IMR-90 (cell line): ENCODE measurements at places on chromosomes 3 and 15. TPM values are rescaled to one million over a fixed set of nuclear protein-coding genes. Genes with fewer than 3 reads are reported as not detected.

The FGF7 gene
- 34.8 and 69.2 TPM in 2 replicates for total RNA-seq

The DUSP7 gene
- 9.3 and 9.7 TPM in 2 replicates for total RNA-seq

The PTPRG gene
- total RNA-seq = 24.7 and 31.0 TPM in 2 replicates

The ERICH6 gene
- total RNA-seq = under 0.01 TPM in 1 of 2 replicates, not detected in the other

The SPTSSB gene
- not detected in 2 replicates for total RNA-seq

The CCR3 gene
- total RNA-seq = not detected in 2 replicates

The AMT gene
- total RNA-seq = 0.28 and 0.36 TPM in 2 replicates

The MESD gene
- 10.0 and 15.3 TPM in 2 replicates for total RNA-seq

The GOLGA8A gene
- total RNA-seq = 4.7 and 5.3 TPM in 2 replicates

The PCOLCE2 gene
- 0.54 and 0.56 TPM in 2 replicates for total RNA-seq

The CFAP100 gene
- total RNA-seq = not detected in 2 replicates

- no peaks in the 10 kb centered on the region for H3K4me1 ChIP-seq
- H3K27me3 ChIP-seq = no peaks in the 10 kb centered on the region
- DNase-seq = no peak
- H3K4me3 ChIP-seq = no peak overlapping the region
Measured at GRCh38 chr3:105157766-105158085, 209.0 kb upstream of the ALCAM start.

DNA sequence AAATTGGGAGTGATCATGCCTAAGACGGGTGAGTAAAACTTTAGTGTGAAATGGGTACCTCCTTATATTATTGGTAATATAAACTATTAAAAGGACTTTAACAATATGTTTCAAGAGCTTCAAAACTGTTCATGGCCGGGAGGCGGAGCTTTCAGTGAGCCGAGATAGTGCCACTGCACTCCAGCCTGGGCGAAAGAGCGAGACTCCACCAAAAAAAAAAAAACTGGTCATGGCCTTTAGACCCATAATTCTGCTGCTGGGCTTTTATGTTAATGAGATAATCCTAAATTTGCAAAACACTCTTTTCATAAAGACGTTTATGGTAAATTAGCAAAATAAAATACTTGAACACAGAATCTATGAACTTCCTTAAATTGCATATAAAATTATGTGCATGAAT is 22.8 kb downstream of the TRPC1 start:
- H3K27ac ChIP-seq = no peak overlapping the region
- DNase-seq = no peak
- no peak overlapping the region for H3K4me3 ChIP-seq
- no peaks in the 10 kb centered on the region for H3K27me3 ChIP-seq
- no peaks in the 10 kb centered on the region for H3K4me1 ChIP-seq
- H3K36me3 ChIP-seq = peaks cover 3% of the 10 kb centered on the region; the same call in 1 of the 2 replicates

GRCh38 chr15:73440571-73440970 is 2.4 kb upstream of the REC114 start:
- H3K4me3 ChIP-seq = no peak overlapping the region
- H3K27ac ChIP-seq = no peak overlapping the region
- no peaks in the 10 kb centered on the region for H3K4me1 ChIP-seq
- peaks cover 24% of the 10 kb centered on the region for H3K27me3 ChIP-seq
- DNase-seq = no peak
- no peaks in the 10 kb centered on the region for H3K36me3 ChIP-seq

GRCh38 chr3:42900226-42901072 is 5.5 kb upstream of the ZNF662 start:
- H3K27ac ChIP-seq = no peak overlapping the region
- H3K4me1 ChIP-seq = no peaks in the 10 kb centered on the region
- DNase-seq = no peak
- no peaks in the 10 kb centered on the region for H3K36me3 ChIP-seq

- peaks cover 9% of the 10 kb centered on the region for H3K4me1 ChIP-seq
- no peaks in the 10 kb centered on the region for H3K36me3 ChIP-seq
- no peaks in the 10 kb centered on the region for H3K27me3 ChIP-seq
- H3K27ac ChIP-seq = peak overlapping the region; percentile 67
- peak; percentile 61 for DNase-seq
Measured at GRCh38 chr15:55897560-55898336, 95.7 kb downstream of the NEDD4 start.

- H3K36me3 ChIP-seq = no peaks in the 10 kb centered on the region
- peaks cover 2% of the 10 kb centered on the region; the same call in 1 of the 2 replicates for H3K27me3 ChIP-seq
- H3K27ac ChIP-seq = no peak overlapping the region
Measured at GRCh38 chr3:135862361-135862760, 103.2 kb upstream of the PPP2R3A start.

- no peaks in the 10 kb centered on the region for H3K36me3 ChIP-seq
- peak; percentile 50 for DNase-seq
- no peaks in the 10 kb centered on the region for H3K27me3 ChIP-seq
- H3K4me1 ChIP-seq = no peaks in the 10 kb centered on the region
Measured at GRCh38 chr3:112739252-112739965, 98.5 kb upstream of the CCDC80 start.

DNA sequence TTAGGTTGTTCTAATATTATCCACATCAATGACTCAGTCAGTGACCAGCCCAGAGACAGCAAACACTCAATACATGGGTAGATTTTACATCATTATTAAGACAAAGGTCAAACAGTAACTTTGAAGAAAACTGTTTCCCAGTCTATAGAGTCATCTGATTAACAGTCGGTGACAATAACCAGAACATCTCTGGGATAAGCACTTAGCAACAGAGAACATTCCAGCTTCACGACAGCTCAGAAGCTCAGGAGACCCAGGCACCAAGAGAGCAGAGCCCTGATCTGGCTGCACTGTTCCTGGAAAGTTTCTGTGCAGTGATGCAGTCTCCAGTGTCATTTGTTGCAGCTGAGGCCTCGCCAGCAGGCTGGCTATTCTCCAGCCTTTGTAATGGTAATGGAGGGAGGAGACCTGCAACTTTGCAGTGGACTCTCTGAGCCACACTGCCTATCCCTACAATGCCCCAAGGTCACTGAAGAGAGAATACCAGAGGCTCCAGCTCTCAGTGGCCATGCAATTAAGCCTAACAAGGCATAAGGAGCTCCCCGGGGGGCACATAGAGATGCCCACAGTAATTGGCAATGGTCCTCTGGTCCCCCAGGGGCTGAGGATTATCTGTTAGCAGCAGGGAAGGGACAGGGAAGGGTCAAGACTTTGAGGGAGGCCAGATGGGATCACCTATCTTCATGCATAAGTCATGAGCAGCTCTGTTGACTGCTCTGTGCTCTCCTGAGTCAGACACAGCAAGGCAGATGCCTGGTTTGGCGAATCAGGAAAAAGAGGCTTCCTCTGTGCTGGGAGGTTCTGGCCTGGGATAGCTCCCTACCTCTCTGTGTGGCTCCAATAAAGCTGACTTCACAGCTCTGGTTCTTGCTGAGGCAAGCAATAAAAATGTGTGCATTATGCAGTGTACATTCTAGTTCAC is 163.6 kb downstream of the CTNNB1 start:
- no peak overlapping the region for H3K27ac ChIP-seq
- DNase-seq = no peak
- no peaks in the 10 kb centered on the region for H3K36me3 ChIP-seq

GRCh38 chr3:48187301-48187578 is 977 bp downstream of the CDC25A start:
- H3K4me1 ChIP-seq = peaks cover 2% of the 10 kb centered on the region; the same call in 1 of the 2 replicates
- DNase-seq = no peak
- H3K36me3 ChIP-seq = peaks cover 5% of the 10 kb centered on the region
- peak overlapping the region; percentile 54; the same call in 1 of the 2 replicates for H3K27ac ChIP-seq
- H3K4me3 ChIP-seq = peak overlapping the region; percentile 67

GRCh38 chr3:58164906-58165821 is 45.6 kb downstream of the DNASE1L3 start:
- H3K4me1 ChIP-seq = peaks cover 28% of the 10 kb centered on the region
- H3K27ac ChIP-seq = no peak overlapping the region
- peaks cover 47% of the 10 kb centered on the region for H3K36me3 ChIP-seq
- no peak for DNase-seq

GRCh38 chr3:129421988-129422745 is 6.3 kb downstream of the EFCAB12 start:
- H3K36me3 ChIP-seq = no peaks in the 10 kb centered on the region
- no peak overlapping the region for H3K4me3 ChIP-seq
- no peak overlapping the region for H3K27ac ChIP-seq
- DNase-seq = no peak
- H3K27me3 ChIP-seq = no peaks in the 10 kb centered on the region
- H3K4me1 ChIP-seq = peaks cover 9% of the 10 kb centered on the region

- H3K4me1 ChIP-seq = no peaks in the 10 kb centered on the region
- H3K36me3 ChIP-seq = no peaks in the 10 kb centered on the region
- DNase-seq = no peak
Measured at GRCh38 chr15:44968475-44968874, 12.0 kb downstream of the TERB2 start.

DNA sequence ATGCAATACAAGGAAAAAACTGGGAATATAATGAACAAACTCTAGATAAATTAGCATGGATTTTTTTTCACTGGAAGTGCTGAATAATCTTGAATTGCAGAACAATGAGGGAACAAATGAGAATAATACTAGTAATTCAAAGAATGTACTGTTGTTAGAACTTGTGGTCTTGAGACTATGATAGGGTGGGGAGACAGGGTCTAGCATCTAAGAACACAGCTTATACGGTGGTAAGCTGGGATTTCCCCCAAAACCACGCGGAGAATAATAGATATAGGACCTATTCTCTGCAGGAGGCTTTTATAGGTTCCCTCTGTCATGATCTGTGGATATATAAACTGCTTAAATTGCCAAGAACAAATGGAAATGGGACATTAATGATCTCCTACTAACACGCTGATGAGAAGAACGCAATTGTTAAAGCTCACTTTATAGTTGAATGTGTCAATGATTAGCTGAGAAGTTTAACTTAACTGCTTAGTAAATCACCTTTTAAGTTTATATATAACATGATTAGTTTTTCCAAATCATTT is 692.3 kb downstream of the ZPLD1 start:
- H3K4me3 ChIP-seq = no peak overlapping the region
- no peaks in the 10 kb centered on the region for H3K27me3 ChIP-seq
- no peak overlapping the region for H3K27ac ChIP-seq
- no peak for DNase-seq
- H3K4me1 ChIP-seq = no peaks in the 10 kb centered on the region

DNA sequence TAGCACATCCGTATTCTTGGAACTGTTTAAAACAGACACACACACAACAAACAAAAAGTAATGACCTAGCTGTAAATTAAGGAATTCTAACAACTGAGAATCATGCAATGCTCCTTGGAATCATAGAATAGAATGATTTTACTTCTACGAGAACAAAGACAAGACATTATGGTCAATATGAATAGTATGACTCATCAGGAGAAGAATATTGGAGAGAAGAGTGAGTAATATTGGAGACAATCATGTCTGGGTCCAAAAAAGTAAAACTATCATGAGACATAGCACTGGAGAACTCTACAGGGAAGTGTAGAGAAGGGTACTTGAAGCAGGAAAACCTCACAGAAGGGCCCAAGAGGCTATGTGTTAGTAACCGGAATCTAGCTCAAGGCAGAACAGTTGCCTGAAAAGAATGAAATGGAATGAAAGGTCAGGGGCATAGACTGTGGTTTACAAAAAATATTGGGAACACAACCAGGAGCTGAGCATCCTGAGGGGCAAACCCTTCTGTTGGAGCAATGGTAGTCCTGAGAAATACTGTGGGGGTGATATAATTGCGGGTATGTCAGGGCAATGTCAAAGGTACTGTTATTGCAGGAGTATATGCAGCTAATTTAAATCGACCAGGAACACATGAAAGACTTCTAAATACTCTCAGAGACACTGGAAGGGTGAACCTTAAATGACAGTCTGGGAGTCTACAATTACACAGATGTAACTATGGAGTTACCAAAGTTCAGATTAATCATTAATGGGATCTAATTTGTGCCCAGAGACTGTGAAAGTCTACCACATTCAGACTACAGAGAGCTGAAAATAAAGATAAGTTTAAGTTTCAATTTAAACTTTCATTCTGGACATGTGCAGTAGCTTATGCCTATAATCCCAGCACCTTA is 201.2 kb downstream of the BCHE start:
- H3K27me3 ChIP-seq = no peaks in the 10 kb centered on the region
- peak; percentile 1 for DNase-seq
- H3K27ac ChIP-seq = no peak overlapping the region
- no peaks in the 10 kb centered on the region for H3K4me1 ChIP-seq
- H3K4me3 ChIP-seq = no peak overlapping the region

DNA sequence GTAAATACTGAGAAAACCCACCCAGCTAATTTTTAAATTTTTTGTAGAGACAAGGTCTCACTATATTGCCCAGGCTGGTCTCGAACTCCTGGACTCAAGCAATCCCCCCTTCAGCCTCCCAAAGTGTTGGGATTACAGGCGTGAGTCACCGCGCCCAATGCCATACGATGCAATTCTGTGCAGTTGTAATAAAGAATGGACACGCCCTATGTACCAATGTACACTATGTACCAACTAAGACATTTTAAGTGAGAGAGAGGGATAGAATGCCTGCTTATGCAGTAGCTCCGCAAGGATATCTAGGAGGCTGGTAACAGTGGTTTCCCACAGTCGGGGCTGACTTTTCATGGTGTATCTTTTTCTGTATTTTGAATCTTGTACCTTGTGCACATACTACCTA is 14.6 kb downstream of the ZNF710 start:
- H3K36me3 ChIP-seq = no peaks in the 10 kb centered on the region
- H3K4me3 ChIP-seq = no peak overlapping the region
- DNase-seq = no peak
- peaks cover 7% of the 10 kb centered on the region; the same call in 1 of the 2 replicates for H3K4me1 ChIP-seq

GRCh38 chr3:124804875-124805274 is 74.6 kb downstream of the UMPS start:
- no peaks in the 10 kb centered on the region for H3K27me3 ChIP-seq
- peaks cover 8% of the 10 kb centered on the region for H3K4me1 ChIP-seq
- H3K27ac ChIP-seq = no peak overlapping the region
- no peak overlapping the region for H3K4me3 ChIP-seq
- peaks cover 11% of the 10 kb centered on the region; the same call in 1 of the 2 replicates for H3K36me3 ChIP-seq

GRCh38 chr3:129503471-129504291 is 24.8 kb upstream of the RHO start:
- no peak overlapping the region for H3K4me3 ChIP-seq
- H3K27me3 ChIP-seq = no peaks in the 10 kb centered on the region
- H3K27ac ChIP-seq = no peak overlapping the region
- DNase-seq = peak; percentile 57
- peaks cover 9% of the 10 kb centered on the region for H3K4me1 ChIP-seq
- H3K36me3 ChIP-seq = peaks cover 9% of the 10 kb centered on the region

DNA sequence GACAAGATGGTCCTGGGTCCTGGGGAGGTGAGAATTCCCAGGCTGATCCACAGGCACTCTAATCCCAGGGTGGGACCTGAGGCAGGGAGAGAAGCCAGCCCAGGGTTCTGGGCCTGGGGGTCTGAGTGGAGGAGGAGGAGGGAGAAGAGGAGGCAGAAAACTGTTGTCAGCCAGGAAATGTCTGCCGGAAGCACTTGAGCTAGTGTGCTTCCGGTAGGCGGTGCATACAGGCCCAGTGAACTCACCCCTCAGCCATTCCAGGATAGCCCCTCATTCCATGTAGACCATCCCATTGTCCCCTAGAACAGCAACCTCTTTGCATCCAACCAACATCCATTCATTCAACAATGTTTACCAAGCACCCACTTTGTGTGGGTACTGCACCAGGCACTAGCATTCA is 47.9 kb upstream of the LCTL start:
- no peak for DNase-seq
- H3K4me3 ChIP-seq = no peak overlapping the region
- peaks cover 7% of the 10 kb centered on the region for H3K4me1 ChIP-seq

DNA sequence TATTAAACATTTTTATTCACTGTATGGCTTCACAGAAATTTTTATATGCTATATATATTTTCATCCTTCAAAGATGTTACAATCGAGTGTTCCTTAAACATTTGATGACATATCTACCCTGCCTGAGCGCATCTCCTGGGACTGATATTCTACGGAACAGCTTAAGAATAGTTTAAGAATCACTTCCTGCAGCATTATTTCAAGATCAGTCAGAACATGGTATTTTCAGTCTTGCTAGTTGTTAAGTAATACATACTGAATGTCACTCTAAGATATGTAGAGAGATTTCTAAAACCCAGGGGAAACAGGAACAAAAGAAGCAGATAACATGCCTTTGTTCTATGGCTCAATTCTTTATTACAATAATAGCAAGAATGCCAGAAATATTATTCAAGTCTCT is 8.7 kb downstream of the COL8A1 start:
- H3K36me3 ChIP-seq = no peaks in the 10 kb centered on the region
- H3K27ac ChIP-seq = peak overlapping the region; percentile 39; the same call in 1 of the 2 replicates
- H3K4me1 ChIP-seq = peaks cover 22% of the 10 kb centered on the region
